ENCODE measurements at places on chromosomes 2 and 18.

DNA sequence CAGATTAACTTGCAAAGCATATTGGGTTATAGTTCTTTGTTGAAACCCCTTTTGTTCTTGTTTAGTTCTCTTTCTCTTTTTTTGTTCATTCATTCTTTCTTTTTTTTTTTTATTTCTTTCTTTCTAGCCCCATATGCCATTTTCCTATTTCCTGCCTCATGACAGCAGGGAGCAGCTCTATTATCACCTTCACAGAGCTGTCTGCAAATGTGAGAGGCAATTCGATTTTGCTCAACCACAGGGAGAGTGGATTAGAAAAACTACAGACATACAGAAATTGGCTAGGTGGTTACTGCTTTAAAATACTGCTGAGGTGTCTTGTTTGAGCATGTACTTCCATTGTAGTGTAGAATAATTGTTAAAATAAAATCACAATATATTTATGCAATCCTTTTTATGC, 44.2 kb upstream of the TBR1 start:
- DNase-seq, result no peak

DNA sequence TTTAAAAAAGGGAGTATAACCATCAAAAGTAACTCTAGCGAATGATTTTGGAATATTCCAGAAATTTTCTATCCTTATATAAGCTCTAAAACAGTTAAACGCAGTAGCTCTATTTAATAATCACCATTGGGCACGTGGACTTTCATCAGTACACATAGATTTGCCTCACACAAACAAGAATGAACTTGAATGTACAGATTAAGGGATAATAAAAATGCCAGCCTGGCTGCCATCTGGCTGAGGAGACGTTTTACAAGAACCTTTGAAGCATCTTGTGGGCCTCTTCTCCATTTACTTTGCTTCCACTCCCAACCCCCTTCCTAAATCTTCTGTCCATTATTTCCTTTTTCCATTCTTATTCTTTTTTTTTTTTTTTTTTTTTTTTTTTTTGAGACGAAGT, 47.2 kb downstream of the AGAP1 start:
- DNase-seq, result no peak

DNA sequence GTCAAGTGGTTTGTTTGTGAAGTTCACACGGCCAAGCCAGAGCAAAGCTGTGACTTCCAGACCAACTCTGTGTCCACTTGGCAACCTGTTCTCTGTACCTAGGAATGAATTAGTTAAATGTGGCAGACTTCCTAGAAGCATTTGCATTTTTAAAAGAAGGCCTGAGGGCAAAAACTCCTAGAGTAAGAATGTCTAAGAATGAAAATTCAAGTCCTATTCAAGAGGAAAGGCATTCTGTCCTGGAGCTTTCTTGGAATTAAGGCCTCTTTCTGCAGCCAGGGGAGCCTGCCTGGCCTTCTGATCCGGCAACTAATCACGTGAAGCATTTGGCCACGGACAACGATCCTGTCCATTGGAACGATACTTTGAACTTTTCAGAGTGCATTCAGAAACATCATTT, 155.0 kb downstream of the SETBP1 start:
- no peak for DNase-seq

DNA sequence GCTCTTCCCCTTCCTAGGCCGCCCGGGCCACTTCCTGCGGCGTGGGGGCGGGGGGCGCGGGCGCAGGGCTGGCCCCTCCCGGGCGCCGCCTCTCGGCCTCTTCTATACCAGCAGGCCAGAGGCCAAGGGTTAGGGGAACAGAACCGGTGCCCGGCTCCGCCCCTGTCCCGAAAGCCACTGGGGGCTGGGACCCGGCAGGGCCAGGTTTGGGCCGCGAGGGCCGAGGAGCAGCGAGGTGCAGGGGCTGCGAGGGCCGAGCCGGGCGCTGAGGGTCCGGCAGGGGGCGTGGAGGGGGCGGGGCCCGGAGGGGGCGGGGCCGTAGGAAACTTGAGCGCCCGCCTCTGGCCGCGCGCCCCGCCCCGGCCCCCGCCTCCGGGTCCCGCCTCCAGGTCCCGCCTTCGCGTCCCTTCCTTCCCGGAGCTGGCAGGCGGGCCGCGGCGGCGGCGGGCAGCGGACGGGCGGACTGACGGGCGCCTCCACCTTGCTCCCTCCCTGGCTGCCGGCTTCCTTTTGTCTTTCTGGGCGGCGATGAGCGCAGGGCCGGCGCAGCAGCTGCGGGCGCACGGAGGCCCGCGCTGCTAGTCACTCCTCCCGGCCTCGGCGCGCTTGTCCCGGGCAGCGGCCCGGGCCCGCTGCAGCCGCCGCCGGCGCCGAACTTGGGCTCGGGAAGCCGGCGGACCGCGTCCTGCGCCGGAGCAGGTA, at the start of gene HPCAL1:
HPCAL1 (plus strand) TSS at position 426 of the 702 bp plus-strand sequence. CDS start 116,854 bp downstream, outside the sequence.
- DNase-seq, result peak; percentile 80

DNA sequence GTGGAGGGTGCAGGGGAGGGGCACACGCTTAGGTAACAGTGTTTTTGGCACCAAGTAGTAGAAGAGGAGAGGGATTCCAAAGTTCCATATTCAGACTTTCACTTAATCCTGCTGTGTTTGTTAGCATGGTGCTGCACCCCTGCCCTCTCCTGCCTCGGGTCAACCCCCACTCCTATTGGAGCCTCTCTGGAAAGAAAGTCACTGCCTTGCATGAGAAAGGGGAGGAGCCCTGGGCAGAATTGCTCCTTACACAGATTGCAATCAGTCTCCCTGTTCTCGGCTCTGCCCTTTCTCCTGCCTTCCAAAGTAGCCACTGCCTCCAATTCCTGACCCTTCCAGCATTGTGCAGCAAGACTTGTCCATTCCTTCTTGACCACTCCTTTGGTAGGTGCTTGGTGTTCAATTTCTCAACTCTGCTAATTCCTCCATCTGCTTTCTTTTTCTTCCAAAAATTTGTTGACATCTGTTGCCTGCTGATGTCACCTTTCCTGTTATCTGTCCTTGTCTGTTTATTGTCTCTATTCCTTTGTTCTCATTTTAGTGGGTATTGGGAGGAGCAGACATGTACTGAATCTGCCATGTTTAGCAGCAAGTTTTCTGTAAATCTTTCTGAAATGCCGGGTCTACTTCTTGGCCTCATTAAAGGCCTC, 225.4 kb downstream of the LOXHD1 start:
- no peak for DNase-seq

- no peak for DNase-seq
Measured at GRCh38 chr2:186934420-186934819, 85.5 kb upstream of the ZSWIM2 start.

DNA sequence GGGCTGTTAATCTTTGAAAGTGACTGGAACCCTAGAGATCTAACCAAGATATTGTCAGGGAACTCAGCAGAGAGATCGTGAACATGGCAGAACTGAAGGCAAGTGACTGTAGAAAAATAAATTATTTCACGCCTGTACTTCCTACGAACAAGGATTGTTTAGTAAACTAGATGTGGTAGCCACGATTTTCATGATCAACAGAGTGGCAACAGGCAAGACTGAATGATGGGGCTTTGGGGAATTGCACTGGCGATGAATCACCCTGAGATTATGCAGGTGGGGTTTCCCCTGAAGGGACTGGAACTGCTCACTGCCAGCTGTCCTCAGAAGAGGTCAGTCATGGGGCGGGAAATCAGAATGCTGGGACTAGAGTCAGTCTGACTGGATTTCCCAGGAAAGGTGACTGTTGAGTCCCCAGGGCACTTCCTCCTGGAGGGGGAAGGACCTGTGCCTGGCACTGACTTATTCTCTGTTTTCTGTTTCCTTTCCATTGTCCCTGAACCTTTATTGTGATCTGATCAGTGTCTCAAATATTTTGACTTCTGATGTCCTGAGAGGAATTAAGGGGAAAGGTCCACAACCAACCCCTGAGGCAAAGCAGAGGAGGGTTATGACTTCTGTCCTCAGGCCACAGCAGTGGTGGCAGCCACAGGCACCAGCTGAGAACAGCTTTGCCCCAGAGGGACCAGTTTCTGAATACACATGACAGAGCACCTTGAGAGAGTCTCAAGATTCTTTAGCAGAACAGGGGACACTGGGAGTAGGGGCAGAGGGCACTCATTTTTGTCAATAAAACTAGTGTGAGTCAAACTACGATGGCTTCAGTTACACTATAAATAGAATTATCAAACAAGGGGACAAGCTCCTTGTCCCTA, 70.0 kb downstream of the NAB1 start:
- DNase-seq, result peak; percentile 54

- no peak for DNase-seq
Measured at GRCh38 chr2:43149482-43150107, 76.8 kb downstream of the ZFP36L2 start.

DNA sequence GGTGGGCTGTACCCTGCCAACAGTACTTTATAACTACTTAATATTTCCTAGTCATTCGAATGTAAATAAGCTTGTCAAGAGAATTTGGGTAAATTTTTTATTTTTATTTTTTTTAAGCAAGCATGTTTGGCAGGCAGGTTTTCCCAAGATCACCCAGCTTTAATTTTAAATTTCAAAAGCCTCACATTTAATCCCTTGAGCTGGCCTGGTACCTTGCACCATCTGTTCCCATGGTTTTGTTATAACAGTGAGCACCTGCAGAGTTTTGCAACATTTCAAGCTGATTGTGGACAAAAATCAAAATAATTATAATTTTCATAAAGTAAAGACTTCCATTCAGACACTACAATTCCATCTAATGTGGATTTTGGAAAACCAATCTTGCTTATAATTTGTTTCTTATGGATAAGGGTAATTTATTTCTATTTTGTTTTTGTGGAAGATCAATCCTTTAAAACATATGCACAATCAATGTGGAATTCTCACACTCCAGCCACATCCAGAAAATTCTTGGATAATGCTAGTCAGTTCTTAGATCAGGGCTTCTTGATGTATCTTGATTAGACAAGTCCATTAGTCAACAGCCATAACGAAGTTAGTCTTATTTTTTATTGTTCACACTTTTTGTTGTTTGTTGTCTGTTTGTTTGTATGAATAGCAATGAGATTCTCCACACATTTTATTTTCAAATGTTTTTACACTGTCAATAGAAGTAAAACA, 689.3 kb downstream of the NR4A2 start:
- no peak for DNase-seq

DNA sequence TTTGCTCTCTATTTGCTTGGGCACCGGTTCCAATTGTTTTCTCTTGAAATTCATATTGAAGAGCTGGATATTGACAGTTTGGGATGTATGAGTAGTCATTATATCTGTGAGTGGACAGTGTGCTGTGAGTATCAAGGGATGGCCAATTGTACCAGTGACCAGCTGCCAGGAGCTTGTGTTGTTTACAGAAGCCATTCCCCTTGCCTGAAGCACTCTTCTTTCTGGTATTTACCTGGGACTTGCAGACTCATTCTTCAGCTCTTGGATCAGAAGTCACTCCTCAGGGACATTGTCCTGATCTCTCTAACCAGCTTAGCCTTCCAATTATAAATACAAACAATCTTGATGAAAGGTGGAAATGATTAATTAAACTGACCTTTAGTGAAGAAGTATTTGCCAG, 438.3 kb upstream of the LRATD1 start:
- DNase-seq, result no peak

DNA sequence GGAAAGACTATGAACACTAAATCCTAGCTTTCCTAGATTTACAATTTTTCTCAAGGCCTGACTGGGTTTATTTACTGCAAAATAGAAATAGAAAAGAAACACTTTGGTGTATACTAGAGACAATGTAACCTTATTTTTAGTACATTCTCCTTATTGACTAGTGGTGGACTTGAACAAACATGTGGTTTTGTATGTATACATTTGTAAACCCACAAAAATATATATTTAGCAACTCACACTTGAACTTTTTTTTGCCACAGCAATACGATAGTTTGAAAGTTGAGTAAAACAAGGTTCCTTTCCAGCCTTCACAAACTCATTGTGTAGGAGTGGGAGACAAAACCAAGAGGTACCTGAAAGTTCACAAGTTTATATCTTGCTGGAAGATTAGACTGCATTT, 1633.4 kb upstream of the LRRTM1 start:
- no peak for DNase-seq

- peak; percentile 39 for DNase-seq
Measured at GRCh38 chr2:121297217-121297830, 12.3 kb upstream of the TFCP2L1 start.

DNA sequence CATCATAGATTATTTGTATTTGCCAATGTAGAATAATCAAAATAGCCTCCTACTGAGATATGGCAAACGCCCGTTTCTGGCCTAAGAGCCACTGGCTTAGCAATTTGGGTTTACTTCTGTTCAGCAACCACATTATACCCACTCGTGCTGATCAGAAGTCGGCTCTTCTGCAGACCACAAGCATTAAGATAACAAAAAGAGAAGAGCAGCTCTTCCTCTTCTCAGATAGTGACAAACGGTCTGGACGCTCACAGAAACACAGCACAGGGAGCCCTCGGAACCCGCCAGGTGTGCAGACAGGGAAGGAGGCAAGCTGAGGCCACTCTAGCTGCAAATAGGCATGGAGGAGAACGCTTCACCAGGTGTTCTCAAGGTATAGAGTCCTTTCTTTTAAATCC, 164.0 kb downstream of the HDAC4 start:
- no peak for DNase-seq

GRCh38 chr2:230505162-230505561, 89.2 kb downstream of the SP100 start:
- no peak for DNase-seq

DNA sequence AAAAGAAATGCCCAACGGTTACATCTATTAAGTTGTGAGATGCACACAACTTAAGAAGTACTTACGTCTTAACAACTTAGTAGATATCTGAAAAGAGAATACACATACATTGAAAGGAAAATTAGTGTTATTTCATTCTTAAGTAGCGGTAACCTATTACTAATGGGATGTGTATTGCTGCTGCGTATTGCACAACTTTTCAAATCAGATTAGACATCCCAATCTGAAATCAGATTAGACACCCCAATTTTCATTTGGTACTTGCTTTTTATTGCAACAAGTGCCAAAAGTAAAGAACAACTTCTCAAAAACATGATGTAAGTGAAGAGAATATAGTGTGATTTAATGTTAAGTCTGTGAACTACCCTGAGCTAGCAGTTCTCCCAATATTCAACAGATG, 155.5 kb downstream of the DSC3 start:
- no peak for DNase-seq

DNA sequence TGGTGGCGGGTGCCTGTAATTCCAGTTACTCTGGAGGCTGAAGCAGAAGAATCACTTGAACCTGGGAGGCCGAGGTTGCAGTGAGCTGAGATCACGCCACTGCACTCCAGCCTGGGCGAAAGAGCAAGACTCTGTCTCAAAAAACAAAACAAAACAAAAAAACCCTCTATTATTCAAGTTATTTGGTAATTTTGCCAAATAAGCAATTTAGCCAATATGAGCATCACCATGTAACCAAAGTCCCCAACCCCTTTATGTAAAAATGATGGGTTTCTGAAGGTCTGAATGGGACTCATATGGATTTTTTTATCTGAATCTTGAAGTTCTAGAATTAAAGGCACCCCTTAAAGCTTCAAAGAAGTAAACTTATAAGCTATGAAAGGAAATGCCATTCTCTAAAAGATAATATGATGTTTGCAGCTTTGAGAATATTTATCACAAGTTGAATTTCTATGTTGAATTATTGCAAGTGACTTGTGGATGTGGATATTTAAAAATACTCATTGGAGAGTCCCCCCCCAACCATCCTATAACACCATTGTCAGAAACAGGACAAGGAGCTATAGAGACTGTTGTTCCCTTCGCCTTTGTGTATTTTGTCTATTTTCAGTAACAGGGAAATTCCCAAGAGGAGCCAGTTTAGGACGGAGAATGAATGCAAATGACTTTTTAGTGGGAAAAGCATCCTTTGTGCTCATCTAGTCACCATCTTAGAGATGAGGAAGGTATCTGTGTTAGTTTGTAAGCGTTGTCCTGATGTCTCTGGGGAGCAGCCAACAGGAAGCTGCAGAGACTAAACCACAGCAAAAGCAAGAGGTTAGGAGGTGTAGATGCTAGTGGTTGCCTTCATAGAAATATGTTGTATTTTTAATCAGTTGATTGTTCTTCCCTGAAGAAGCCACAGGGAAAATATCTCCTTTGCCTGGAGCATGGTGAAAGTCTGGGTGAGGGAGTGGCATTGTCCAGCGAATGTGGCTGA, 68.3 kb downstream of the TET3 start:
- peak; percentile 42 for DNase-seq

Data from COLO829 (cell line).